ENCODE measurements at places on chromosomes 11 and 22.

DNA sequence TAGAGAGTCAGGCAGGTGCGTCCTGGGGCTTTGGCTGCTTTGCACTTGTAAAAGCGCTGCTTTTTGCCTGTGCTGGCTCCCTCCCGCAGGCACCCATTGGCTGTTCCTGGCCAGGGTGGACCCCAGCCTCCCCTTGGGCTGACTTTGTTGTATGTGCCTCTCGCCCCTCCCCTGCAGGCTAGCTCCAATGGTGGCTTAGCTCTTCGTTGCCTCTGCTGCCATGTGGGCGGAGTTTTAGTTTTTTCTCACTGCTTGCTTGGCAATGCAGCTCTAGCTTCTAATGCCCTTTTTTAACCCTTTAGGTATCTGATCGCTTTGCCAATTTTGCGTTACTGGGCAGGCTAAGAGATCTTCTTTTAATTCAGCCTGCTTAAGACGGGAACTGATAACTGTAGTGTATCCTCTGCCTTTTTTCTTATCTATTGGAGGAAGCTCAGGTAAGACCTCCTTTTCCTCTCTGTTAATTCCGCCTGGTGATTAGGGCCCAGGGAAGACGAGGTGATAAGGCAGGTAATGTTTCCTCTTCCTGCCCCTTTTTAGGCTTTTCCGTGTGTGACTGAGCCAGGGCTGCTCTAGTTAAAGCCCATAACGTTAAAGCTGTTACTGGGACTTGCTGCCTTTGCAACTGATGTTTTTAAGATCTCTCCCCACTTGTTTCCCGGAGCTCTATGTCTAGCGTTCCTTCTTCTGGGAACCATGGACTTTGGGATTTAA lies 11.7 kb upstream of the GLYATL1 start:
- H3K36me3 ChIP-seq = no peaks in the 10 kb centered on the region
- DNase-seq = no peak

GRCh38 chr11:84476581-84476980 lies 1150.6 kb downstream of the DLG2 start:
- H3K4me3 ChIP-seq = no peak overlapping the region
- H3K27me3 ChIP-seq = no peaks in the 10 kb centered on the region
- no peaks in the 10 kb centered on the region for H3K36me3 ChIP-seq
- DNase-seq = no peak
- no peak overlapping the region for H3K27ac ChIP-seq

DNA sequence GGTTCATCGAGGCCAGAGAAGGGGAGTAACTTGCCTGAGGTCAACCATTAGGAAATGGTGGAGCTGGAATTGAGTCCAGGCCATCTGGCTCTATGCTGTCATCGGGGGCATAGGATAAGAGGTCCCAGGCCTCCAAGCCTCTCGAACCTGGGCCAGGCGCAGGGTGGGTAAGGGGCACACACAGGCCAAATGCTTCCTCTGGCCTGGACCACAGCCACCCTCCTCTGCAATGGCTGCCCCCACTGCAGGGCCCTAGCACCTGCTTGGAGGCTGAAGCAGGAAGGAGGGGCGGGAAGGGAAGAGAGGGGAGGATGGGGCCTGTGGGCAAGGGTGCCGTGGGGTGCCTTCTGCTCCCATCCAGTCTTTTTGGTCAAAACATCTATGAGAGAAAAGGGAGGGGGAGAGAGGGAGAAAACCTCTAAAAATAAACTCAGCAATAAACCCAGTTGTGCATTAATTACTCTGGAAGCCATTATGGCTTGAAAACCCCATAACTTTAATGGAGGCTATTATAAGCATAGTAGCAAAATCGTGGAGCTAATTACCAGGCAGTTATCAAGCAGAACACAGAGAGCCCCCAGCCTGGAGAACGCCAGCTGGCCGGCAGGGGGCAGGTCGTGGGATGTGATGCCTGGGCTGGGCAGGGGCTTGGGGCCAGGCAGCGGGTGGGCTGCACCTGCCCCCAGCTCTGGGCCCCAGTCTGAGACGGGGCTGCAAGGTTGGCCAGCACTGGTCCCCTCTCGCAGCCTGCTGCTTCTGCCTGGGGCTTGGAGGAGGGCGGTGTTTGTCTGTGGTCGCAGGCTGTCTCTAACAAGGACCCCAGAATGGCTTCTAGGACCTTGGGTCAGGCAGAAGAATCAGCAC lies 21.1 kb downstream of the B3GAT1 start:
- H3K27ac ChIP-seq = no peak overlapping the region
- peaks cover 88% of the 10 kb centered on the region for H3K27me3 ChIP-seq
- peaks cover 34% of the 10 kb centered on the region for H3K4me1 ChIP-seq

DNA sequence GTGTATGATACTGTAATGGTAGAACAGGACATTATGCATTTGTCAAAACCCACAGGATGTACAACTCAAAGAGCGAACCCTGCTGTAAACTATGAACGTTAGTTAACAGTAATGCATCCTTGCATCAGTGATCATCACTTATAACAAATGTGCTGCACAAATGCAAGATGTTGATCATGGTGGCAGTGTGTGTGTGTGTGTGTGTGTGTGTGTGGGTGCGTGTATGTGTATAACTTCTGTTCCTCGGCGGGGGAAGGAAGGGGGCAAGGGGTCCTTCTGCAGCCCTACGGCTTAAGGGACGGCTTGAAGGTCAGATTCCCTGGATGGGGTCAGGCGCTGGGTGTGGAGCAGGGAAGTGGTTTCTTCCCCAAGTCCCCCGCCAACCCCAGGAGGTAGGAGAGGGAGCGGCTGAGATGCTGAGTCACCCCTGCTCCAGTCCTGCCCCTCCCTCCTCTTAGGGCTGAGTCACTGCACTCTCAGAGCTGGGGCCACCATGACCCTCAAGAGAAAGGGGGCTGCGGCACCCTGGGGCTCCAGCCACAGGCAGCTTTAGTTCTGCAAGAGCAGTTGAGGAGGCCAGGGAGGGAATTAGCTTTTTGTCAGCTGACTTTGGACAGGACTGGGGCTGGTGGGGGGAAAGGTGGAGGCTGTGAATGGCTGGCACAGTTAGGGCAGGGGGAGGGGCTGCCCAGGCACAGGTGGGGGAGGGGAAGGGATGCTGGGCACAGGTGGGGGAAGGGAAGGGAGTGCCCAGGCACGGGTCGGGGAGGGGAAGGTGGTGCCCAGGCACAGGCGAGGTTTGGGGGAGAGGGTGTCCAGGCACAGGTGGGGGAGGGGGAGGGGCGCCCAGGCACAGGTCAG lies 8.8 kb upstream of the CTSD start:
- peaks cover 17% of the 10 kb centered on the region for H3K4me1 ChIP-seq
- no peak overlapping the region for H3K4me3 ChIP-seq
- peaks cover 35% of the 10 kb centered on the region for H3K27me3 ChIP-seq
- DNase-seq = peak; percentile 56

DNA sequence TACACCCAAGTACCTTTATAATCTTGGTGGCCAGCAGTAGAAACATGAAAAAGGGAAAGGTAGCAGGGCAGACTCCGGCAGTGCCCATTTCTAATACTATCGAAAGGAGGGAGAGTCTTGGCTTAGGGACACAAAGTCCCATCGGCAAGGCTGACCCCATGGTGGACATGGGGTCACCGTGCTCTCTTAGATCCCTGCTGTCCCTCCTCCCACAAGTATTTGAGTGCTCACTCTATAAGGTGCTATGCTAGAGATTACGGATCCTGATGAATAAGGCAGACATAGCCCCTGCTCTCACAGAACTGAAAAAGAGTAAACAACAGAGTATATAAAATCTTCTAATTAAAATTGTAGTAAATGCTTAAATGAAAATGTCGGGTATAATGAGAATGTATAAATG lies 172.4 kb upstream of the PITPNB start:
- H3K4me3 ChIP-seq = no peak overlapping the region
- H3K4me1 ChIP-seq = no peaks in the 10 kb centered on the region
- no peak overlapping the region for H3K27ac ChIP-seq
